ENCODE measurements at places on chromosomes 2 and 18.

GRCh38 chr2:9663008-9663879, 32.4 kb upstream of the YWHAQ start:
- no peak for DNase-seq

DNA sequence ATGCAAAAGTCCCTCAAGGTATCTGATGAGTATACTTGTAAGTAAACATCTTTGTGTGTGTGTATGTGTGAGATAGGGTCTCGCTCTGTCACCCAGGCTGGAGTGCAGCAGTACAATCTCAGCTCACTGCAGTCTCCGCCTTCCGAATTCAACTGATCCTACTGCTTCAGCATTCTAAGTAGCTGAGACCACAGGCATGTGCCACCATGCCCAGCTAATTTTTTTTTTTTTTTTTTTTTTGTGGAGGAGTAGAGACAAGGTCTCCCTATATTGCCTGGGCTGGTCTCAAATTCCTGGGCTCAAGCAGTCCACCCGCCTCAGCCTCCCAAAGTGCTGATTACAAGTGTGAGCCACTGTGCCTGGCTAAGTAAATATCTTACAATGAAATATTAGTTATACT, 23.2 kb downstream of the ADAM17 start:
- DNase-seq = no peak

GRCh38 chr2:98940102-98940501, 4.1 kb upstream of the CRACDL start:
- no peak for DNase-seq

DNA sequence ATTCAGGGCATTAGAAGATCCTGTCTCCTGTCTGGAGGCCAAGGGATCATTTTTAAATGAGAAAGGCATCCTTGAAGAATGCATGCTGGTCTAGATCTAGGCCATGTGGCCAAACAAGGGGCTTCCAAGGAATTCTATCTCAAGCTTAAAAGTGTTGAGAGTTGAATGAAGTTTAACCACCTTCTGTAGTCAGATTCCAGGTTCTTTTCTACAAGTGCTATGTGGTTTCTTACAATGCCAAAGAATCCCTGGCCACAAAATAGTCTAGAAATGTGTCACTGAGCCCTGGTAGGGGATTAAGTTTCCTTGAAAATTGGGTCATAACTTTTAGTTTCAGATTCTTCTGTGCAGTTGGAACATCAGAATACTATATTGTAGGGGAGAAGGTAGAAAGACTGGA, 640.7 kb upstream of the ACVR2A start:
- DNase-seq = peak; percentile 85

- no peak for DNase-seq
Observed at GRCh38 chr2:223161873-223162458, 110.0 kb downstream of the KCNE4 start.
